ENCODE measurements at places on chromosomes 3 and 15. TPM values are rescaled to one million over a fixed set of nuclear protein-coding genes. Genes with fewer than 3 reads are reported as not detected.

SEMA6D gene
- not detected for polyA plus RNA-seq

RYR3 gene
- 0.14 TPM for polyA plus RNA-seq

GPR149 gene
- not detected for polyA plus RNA-seq

FBXO40 gene
- 0.09 TPM for polyA plus RNA-seq
